Spleen (tissue), 13 donors: ENCODE measurements at places on chromosomes 7 and 10.

GRCh38 chr10:31940839-31941653, 12.4 kb upstream of the ARHGAP12 start:
- DNase-seq = no peak

GRCh38 chr10:117457071-117457810, 82.0 kb upstream of the PDZD8 start:
- peak; percentile 54 for DNase-seq

DNA sequence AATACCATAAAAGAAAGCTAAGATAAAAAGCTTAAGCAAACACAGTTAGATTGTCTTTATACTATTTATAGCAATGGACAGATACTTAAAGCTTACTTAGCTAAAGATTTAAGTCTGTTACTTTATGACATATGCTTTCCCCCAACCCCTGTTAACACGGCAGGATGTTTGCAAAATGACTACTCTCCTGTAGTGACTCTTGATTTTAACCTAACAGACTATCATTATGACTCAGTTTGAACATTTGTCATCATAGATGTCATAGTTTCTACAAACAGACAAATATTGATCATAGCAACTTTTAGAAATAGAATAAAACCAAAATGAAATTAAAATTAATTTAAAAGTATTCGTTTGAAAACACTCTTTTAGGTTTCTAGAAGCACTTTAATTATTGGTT, 7.8 kb upstream of the COMMD3 start:
- DNase-seq = no peak

DNA sequence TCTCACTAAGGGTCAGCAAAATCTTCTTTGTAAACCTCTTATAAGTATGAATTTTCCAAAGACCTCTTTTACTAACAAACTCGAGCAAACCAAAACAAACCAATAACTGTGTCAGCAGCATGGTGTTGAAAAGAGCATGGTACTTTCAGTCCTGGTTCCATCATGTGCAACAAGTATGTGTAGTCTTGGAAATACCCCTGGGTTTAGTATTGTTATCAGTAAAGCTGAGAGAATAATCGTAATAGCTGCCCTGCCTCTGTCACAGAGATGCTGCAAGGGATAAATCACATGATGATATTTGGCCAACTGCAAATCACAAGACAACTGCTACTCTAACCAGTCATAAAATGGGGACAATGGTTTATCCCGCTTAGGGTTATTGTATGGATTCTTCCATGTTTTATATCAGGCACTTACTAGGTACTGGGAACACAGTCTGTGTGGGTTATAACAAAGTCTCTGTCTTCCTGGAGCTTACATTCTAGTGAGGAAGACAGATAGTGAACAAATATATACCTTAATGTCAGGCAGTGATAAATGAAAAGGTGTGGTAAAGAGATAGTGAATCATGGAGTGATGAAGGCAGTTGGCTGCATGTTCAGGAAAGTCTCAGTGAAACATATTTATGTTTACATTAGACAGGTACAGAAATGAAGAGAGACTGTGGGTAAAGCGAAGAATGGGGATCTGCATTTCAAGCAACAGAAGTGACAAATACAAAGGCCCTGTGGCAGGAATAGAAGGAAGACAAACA, 60.5 kb upstream of the C10orf90 start:
- DNase-seq = no peak

- no peak for DNase-seq
Measured at GRCh38 chr7:69780379-69780778, 182.1 kb downstream of the AUTS2 start.

DNA sequence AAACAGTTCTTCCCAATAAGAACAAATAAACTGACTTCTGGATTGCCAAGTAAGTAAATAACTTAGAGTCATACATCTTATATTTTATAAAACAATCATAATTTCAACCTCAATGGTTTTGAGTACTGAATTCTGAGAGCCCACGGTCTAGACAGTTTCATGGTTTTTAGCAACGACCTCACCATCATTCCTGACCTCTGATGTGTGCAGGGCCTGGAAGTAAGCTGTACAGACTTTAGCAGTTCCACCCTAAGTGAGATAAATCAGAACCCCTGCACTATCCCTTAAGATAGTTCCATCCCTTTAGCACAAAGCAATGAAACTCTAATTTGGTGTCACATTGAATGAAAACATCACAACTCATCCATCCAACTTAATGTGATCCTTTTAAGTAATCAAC, 86.0 kb downstream of the NEBL start:
- DNase-seq = no peak

- DNase-seq = no peak
Measured at GRCh38 chr7:136142583-136142982, 165.4 kb upstream of the MTPN start.

GRCh38 chr10:132860532-132860931, 74.6 kb upstream of the NKX6-2 start:
- peak; percentile 66 for DNase-seq

GRCh38 chr7:24036033-24036412, 248.0 kb upstream of the NPY start:
- no peak for DNase-seq

DNA sequence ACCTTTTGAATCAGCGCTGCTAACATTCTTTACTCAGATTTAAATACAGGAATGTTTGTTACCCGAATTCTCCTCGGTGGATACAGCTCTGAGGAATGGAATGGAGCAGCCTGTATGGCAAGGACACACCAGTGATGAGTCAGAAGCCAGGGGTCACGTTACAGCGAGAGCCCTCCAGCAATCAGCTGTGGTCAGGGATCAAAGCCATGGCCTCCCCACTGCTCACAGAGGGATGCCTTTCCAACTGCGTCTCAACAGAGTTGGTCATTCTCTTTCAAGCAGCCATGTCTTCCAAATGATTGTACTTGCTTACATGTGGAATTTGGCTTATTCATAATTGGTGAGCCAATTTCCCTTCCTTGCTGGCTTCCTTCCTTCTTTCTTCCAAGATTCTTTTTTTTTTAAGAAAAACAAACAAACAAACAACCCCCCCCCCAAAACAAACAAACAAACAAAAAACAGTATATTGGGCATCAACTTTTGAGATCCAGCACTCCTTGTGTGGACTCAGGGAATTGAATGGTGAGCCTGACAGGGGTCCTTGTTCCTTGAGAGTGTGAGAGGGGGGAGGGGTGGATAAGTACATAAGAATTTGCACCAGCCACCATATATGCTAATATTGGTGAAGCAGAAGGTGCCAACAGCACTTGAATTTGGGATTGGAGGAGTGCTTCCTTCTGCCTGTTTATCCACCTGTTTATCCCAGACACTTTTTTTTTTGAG, 100.2 kb downstream of the ATXN7L1 start:
- no peak for DNase-seq

DNA sequence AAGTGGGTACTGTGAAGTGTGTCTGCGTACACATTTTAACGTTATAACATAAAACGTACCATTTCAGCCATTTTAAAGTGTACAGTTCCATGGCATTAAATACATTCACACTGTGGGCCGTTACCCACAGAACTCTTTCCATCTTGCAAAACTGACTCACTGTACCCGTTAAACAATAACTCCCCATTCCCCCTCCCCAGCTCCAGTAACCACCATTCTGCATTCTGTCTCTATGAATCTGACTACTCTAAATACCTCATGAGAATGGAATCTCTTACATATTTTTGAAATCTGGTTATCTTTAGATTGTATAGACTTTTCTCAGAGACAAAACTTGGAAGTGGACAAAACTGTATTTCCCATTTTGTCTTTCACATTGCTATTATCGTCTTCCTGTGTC, 9.3 kb downstream of the ARL3 start:
- DNase-seq = no peak

DNA sequence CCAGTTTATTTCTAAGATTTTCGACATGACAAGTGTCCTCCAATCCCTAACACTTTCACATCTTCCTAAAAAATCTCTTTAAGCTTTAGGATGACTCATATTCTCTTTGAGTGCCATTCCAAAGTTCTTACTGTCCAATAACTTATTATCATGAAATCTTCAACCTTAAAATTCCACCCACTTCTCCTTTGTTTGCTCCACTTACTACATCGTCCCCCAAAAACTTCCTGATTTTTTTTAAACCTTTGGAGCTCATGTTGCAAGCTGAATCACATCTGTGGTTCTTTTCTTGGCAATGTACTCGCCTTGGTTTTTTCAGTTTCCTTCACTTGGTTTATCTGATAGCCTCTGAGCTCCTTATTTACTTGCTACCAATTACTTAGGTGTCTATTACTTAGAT, 39.2 kb upstream of the JCAD start:
- DNase-seq = no peak

DNA sequence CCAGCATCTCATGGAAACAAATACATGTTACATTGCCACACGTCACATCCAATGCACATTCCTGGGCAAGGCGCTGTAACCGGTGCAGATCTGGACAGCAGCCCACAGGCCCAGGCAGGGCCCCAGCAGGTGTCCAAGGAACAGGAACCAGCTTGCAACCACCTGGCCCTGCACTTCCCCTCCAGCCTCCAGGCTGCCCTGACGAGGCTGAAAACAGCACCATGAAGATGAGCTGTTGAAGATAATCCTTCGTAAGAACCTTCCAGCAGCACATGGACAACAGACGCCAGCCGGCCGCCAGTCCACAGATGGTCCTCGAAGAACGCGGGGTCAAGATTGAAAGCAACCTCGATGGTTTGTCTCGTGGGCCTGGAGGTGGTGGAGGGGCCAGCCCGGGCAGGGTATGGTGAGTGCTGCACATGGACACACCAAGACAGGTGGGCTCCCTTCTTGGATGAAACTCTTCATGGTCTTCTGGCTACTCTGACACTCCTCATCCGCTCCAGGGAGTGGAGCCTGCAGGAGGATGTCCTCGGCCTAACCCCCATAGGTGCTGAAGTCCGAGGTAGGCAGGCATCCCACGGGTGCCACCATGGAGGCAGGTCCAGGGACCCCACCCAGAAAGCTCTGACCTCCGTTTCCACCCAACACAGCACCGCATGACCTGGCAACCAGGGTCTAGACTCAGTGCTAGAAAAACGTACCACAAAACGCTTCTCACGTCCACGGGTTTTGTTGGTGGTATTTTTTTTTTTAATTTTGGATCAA, 22.9 kb downstream of the PDGFA start:
- DNase-seq = peak; percentile 68

GRCh38 chr10:100223879-100224278, 5.5 kb downstream of the CHUK start:
- DNase-seq = no peak

- peak; percentile 93 for DNase-seq
Measured at GRCh38 chr10:71727738-71728737, 8.5 kb upstream of the C10orf105 start.

DNA sequence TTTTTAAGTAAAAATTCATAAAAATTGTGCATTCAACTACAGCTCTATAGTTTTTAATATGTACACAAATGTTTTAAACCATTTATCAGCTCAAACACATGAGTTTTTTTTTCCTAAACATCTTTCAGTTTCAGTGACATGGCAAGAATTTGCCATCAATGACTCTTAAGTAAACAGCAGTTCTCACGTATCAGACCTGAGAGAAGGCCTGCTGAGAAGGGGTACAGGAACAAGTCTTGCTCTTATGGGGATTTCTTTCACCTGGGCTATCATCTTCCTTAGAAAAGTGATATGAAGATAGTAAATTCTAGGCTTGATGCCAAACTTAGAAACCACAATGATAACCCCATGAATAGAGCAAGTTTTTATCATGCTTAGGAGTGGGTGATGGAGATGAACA, 467.8 kb downstream of the ARL4A start:
- DNase-seq = no peak

GRCh38 chr7:155455132-155455693, 2.7 kb upstream of the EN2 start:
- peak; percentile 36 for DNase-seq

DNA sequence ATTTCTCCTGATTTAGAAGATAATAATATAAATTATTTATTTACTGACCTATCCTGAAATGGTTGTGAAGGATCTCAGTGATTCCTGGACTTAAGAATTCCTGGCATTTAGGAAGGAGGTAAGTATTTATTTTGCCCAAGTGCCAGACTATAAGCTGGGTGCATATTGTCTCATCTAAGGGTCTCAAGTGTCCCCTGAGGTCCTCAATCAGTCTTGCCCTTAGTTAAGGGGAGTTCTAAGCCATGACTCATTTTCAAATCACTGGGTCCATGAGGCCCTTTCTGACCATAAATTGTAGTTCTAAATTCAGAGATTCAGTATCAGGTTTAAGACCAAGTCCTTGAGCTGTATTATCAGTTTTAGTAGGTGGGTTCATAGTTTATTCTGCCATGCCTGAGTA, 251.6 kb upstream of the MEOX2 start:
- DNase-seq = no peak

DNA sequence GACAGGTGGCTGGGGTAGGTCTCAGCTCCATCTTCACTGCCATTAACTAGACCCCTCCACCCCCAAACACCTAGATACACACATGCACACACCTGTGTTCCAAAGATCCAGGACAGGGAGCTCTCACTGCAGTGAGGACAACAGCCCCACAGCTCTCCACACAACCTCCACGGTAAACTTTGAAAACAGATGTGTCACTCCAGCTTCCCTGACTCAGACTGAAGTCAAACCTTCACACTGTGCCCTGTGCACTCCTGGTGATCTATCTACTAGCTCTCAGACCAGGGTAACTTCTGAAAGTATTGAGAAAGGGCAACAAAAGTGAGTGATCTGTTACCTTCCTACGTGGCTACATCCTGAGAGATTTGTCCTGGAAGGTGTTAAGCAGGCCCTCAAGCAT, 519.8 kb downstream of the XPNPEP1 start:
- no peak for DNase-seq

- no peak for DNase-seq
Measured at GRCh38 chr10:56632537-56632936, 271.5 kb upstream of the ZWINT start.

GRCh38 chr7:66036788-66037187, 38.8 kb upstream of the ASL start:
- no peak for DNase-seq

- DNase-seq = no peak
Measured at GRCh38 chr7:36204929-36205635, 52.0 kb downstream of the EEPD1 start.

- DNase-seq = no peak
Measured at GRCh38 chr10:121526801-121527221, 71.4 kb downstream of the FGFR2 start.

- DNase-seq = no peak
Measured at GRCh38 chr10:123139165-123139520, 3.4 kb downstream of the HMX3 start.

GRCh38 chr10:130924138-130924819, 387.2 kb downstream of the TCERG1L start:
- no peak for DNase-seq
